ENCODE measurements at places on chromosomes 3 and 15.

- no peak for DNase-seq
Observed at GRCh38 chr3:87982421-87982820, 76.4 kb downstream of the CGGBP1 start.

- DNase-seq: no peak
Observed at GRCh38 chr15:63626955-63627354, 29.8 kb downstream of the FBXL22 start.

GRCh38 chr3:14082108-14082657 lies 42.5 kb downstream of the CHCHD4 start:
- DNase-seq: no peak

DNA sequence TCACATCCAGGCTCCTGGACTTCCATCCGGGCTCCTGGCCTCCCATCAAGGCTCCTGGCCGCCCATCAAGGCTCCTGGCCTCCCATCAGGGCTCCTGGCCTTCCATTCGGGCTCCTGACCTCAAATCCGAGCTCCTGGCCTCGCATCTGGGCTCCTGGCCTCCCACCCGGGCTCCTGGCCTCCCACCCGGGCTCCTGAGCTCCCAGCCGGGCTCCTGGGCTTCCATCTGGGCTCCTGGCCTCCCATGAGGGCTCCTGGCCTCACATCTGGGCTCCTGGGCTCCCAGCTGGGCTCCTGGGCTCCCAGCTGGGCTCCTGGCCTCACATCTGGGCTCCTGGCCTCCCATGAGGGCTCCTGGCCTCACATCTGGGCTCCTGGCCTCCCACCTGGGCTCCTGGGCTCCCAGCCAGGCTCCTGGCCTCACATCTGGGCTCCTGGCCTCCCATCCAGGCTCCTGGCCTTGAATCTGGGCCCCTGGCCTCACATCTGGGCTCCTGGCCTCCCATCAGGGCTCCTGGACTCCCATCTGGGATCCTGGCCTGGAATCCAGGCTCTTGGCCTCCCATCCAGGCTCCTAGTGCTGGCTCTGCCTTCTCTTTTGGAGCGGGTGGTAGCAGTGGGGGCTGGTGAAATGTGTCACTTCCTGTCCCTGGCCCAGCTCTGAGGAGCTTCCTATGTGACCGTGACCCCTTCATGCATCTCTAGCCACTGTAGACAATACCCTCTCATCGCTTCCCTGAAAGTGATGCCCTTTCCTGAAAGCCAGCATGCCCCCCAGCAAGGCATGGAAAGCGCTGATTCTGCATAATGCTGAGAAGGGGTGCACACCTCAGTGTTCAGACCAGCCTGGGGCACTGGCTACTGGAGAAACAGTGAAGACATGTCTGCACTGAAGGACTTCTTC lies 62.7 kb upstream of the BLM start:
- DNase-seq: no peak

GRCh38 chr3:140602781-140603180 lies 75.1 kb upstream of the TRIM42 start:
- DNase-seq: no peak

DNA sequence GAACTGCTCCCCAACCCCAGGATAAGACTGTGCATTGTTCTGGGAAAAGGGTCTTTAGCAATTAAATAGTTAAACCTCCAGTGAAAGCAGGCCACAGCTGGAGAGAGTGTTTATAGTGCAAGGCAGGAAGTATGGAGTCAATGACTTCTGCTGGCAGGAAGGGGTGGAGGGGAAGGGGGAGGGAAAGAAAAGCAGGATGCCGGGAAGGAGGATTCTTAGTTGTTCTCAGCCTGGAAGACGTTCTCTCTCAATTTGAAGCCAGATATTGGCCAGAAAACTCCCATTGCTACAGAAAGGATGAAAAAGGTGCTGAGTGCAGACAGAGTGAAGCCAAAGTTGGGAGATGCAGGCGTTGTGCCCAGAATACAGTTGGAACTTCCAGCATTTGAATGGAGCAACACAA lies 35.7 kb upstream of the ACTL6A start:
- DNase-seq: peak; percentile 79
